ENCODE measurements at places on chromosomes 5 and 9.

GRCh38 chr9:8924562-8924961, 1125.0 kb upstream of the DMAC1 start:
- DNase-seq = no peak

GRCh38 chr9:2613730-2614271, 7.8 kb upstream of the VLDLR start:
- no peak for DNase-seq

DNA sequence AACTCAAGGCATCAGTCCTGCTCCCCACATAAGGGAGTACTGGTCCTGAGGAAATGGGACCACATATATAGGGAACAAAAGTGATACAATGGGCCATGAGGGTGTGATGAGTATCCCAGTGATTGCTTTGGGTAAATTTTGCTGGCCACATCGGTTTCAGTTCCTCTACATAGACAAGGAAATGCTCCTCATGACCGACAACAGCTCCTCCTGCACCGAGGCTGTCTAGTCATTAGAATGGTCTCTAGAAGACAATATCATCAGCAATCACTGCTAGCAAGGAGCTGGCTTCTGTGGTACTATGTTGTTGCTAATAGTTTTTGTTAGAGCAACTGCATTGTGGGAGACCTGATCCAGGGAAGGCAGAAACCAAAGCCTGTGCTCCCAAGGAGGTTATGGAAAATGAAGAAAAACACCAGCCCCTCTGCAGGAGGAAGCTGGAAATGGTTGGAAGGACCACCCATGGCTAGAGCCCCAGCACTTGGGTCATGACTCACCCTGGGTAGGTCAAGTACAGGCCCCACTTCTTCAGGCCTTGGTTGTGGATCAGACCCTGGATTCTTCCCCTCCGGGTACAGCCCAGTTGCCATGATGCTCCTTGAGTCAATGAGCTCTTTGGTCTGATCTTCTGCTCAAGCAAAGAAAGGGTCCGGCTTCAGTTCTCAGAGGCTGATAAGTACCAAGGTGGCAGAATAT, 3.4 kb upstream of the CTSL start:
- DNase-seq = no peak

GRCh38 chr5:97968346-97968745, 785.3 kb upstream of the RIOK2 start:
- no peak for DNase-seq

- DNase-seq = no peak
These were observed 65.0 kb downstream of the HSD17B3 start for GRCh38 chr9:96236854-96237550.

- peak; percentile 5 for DNase-seq
These were observed 18.4 kb upstream of the LRRC14B start for GRCh38 chr5:172841-173251.

DNA sequence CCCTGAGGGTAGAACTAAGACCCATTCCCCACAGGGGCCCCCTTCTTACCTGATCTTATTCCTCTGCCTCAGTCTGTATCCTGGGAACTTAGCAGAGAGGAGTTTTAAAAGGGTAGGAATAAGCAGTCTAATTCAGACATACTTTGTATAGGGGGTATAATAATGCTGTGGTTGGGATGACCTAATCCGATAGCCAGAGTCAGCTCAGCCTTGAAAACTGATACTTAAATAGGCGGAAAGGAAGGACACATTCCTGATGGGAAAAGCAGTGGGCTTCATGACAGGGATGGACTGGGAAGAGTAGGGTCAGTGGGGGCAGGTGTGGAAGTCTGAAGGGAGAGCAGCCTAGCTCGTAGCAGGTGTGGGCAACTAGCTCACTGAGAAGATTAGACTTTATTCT, 52.2 kb upstream of the TESK1 start:
- DNase-seq = no peak

GRCh38 chr9:97935276-97935675, 2.7 kb downstream of the HEMGN start:
- no peak for DNase-seq

DNA sequence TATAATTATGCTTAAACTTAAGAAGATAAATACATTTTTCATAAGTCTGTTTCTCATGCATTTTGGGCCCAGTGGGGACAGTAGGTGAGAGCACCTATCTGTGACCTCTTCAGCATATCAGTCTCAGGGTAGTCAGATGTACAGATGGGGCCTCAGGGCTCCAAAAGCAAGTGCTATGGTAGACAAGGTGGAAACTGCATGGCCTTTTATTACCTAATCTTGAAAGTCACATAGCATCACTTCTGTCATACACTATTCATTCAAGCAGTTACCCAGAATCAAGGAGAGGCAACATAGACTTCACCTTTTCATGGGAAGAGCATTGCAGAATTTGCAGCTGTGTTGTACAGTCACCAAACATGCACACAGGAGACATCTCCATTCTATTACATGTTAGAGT, 94.8 kb downstream of the SV2C start:
- no peak for DNase-seq

DNA sequence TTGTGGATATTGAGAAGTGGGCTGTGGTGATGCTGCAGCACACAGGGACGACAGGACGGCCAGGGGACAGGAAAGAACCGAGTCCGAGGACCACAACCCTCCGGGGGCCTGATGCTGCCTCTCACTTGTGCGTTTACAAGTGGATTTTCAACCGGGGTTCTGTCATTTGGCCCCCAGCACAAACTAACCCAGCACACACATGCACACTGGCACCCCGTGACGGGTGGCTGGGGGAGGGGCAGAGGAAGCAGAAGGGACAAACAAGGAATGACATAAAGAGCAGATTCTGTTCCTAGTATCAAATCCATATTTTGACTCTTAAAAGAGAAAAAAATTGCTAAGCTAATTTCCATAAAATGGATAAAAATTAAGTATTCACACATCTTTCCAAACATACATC, 18.3 kb upstream of the ZFYVE16 start:
- DNase-seq = no peak

- DNase-seq = no peak
These were observed 120.8 kb upstream of the MTAP start for GRCh38 chr9:21681641-21682040.

DNA sequence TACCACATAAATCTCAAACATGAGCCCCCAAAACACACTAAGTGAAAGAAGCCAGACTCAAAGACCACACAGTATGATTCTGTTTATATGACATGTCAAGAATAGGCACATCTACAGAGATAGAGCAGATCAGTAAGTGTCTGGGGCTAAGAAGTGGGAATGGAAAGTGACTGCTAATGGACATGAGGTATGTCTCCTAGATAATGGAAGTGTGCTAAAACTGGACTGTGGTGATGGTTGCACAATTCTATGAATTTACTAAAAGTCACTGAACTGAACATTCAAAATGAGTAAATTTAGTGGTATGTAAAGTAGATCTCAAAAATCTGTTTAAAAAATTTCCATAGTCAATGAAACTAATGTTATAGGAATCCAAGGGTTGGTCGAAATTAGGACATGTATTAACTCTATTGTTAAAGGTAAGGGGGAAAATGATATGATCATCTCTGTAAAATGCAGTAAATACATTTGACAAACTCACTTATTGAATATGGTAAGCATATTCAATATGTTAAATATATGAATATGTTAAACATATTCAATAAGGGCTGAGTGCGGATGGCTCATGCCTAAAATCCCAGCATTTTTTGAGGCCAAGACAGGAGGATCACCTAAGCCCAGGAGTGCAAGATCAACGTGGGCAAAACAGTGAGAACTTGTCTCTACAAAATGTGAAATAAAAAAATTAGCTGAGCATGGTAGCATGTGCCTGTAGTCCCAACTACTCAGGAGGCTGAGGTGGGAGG, 51.7 kb downstream of the NUP155 start:
- DNase-seq = no peak

- no peak for DNase-seq
These were observed 50.7 kb downstream of the PRRC1 start for GRCh38 chr5:127568166-127568565.

DNA sequence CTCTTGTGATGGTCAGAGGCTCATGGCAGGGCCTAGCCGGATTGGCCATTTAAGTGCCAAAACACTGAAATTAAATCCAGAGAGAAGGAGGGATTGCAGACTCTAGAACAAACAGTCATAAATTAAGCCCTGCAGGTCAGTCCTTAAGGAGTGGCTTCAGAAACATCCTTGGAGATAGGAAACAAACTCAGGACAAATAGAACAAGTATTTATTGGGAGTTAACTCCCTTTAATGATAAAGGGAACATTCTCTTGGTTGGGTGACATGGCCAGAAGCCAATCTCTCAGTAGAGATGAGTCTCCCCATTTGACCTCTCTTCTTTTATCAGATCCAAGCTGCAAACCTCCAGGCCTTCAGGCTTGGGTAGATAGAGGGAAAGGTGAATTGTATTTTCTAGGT, 17.4 kb downstream of the PCSK5 start:
- DNase-seq = no peak

DNA sequence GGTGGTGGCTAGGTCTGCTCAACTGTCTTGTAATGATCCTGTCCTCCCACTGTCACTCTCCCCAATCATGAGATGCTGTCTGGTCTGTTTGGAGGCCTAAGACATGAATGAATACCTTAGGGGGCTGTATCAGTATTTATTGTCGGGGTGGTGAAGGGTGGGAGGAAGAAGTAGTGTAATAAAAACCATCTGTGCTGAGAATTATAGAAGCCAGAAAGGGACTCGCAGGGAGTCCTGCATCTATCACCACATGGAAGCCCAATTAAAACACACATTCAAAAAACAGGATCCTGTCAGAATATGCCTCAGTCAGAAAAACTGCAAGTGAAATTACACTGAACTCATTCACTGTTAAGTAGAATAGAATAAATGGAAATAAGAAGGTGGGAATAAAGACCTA, 1134.3 kb upstream of the C9orf72 start:
- no peak for DNase-seq

DNA sequence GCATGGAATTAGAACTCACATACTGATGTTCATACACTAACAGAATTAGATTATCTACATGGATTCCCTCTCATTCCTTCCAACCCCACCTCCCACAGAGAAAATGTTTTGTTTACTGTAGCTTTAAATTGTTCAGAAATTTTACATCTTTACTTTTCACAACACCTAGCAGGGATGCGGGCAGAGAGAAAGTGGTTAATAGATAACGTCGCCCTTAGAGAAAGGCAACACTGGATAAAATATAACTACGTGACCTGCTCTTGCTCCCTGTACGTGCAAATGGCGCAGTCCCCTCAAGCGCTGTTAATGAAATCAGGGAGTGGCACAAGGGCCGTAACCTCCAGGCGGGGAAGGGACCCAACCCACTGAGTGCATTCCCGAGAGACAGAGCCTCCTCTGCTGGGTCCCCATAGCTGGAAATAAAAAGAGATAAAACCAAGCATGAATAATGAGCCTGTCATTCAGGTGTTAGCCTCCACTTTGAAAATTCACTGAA, 125.3 kb upstream of the DAPK1 start:
- DNase-seq = no peak

- DNase-seq = no peak
These were observed 68.5 kb upstream of the MELK start for GRCh38 chr9:36504156-36504555.

DNA sequence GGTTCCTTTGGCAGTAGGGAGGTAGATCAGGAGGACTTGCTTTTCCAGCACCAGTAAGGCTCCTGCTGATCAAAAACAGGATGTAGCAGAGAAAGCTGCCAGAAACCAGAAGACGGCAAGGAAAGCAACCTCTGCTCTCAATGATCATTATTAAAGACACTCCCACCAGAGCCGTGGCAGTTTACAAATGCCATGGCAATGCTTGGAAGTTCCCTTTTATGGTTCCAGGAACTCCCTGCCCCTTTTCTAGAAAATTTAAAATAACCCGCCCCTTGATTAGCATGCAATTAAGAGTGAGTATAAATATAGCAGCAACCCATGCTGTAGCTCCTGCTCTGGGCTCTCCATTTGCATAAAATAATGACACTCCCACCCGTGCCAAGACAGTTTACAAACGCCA, 16.1 kb downstream of the EQTN start:
- DNase-seq = no peak

- DNase-seq = peak; percentile 66
These were observed 145.5 kb downstream of the ERCC6L2 start for GRCh38 chr9:96020792-96021550.

DNA sequence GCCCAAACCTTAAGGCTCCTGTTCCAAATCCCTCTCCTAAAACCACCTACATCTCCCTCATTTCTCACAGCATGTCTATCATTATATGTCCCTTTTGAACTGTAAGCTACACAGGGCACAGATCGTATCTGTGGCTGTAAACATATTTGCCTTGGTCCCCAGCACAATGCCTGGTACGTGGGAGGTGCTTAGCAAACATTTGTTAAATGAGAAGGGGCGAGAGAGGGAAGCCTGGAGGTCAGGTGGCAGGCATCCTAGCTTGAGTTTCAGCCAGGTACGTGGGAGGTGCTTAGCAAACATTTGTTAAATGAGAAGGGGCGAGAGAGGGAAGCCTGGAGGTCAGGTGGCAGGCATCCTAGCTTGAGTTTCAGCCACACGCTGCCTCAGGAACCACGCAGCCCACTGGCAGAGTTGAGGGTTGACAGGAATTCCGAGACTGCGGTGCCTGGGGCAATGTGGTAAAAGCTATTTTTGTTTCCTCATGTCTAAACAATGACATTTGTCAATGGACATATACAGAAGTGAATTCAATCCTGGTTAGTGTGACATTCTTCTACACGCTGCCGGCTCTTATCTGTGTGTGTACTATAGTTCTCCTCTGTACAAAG, 113.6 kb downstream of the EFNA5 start:
- no peak for DNase-seq

- DNase-seq = no peak
These were observed 304.2 kb downstream of the DNAH5 start for GRCh38 chr5:13640270-13640669.

DNA sequence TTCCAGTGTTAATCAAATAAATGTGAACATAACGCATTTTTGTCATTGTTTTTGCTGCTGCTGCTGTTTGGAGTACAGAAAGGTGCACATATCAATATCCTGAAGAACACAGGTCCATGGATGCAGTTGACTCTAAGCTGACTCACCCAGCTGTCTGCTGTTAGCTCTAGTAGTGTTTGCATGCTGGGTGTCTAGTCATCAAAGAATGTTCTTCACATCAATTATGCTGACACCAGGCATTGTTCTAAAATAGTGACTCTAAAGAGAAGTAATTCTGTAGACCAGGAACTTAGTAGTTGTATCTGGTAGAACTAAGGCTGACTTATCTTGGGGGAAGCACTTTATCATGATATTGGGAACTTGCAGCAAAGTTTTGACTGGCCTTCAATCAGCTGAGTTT, 55.7 kb upstream of the DPYSL3 start:
- no peak for DNase-seq

DNA sequence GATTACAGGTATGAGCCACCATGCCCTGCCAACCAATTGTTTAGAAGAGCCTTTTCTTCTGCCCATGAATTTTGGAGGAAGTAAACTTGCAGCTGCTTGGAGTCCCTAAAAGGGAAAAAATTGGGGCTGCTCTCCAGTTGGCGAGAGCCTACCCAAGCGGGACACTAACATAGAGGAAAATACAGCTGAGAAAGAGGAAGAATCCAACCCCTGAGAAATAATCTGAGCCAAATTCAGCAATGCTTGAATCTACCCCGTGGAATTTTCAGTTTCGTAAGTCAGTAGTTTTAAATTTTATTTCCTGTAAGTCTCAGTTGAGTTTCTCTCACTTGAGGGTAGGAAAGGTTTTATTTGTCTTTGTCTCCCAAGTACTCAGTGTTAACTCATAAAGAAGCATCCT, 30.4 kb upstream of the UBTD2 start:
- DNase-seq = peak; percentile 50

- no peak for DNase-seq
These were observed 26.0 kb downstream of the ACTBL2 start for GRCh38 chr5:57456531-57457135.
